ENCODE measurements at places on chromosomes 1 and 21. TPM values are rescaled to one million over a fixed set of nuclear protein-coding genes. Genes with fewer than 3 reads are reported as not detected.

GRCh38 chr1:185861630-185862029 is 127.4 kb downstream of the HMCN1 start:
- no peak for DNase-seq

GRCh38 chr1:194300340-194300739 is 1113.9 kb upstream of the B3GALT2 start:
- no peak for DNase-seq

DNA sequence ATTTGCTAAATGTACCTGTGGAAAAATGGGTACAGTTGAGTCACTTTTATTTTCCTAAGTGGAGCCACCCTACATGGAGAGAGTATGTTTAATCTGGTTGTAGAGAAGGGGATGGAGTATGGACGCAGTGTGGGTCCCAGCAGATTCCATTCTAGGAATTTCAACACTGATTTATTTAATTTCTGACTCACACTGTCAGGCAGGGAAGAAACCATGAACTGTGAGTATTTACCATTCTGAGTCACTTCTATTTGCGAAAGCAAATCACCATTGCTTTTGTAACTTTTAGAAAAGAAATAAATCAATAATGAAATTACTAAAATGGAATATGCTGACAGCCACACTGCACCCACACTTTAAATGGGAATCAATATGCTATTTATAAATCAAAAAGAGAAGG is 339.0 kb downstream of the DSCAM start:
- no peak for DNase-seq

- no peak for DNase-seq
These were observed 54.9 kb downstream of the OLIG1 start for GRCh38 chr21:33124889-33125288.

DNA sequence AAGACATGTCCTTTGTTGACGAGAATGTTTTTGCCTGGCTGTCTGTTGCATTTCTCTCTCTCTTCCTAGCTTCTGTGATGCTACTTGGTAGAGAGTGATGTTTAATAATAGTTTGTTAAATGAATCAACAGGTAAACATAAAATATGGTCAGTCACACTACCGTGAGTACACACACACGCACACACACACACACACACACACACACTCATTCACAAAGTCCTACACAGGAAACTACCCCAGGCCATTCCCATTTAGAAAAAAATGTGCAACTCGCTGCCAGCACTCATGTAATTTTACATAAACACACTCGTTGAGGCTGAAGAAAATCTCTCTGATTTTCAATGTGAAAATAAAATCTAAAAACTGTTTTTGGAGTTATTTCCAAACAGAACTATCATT is 38.7 kb downstream of the RUNX1 start:
- no peak for DNase-seq

- DNase-seq = peak; percentile 97
These were observed 59.8 kb downstream of the ERG start for GRCh38 chr21:38438462-38438893.

DNA sequence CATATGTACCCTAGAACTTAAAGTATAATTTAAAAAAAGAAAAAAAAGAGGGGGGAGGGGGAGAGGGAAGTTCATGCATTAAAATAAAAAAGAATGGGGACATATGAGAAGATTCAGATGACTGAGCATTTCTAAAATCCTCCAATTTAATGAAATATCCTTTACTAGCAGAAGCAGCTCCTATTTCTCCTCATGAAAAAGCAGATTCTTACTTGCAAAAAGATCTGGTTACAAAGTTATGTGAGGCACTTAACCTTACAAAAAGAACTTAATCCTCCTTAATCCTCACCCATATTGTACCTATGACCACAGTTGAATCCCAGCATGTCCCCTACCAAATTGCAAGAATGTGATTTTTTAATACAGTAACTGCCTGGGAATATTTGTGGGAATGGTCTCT is 298.5 kb downstream of the SRGAP2C start:
- no peak for DNase-seq

- DNase-seq = peak; percentile 58
These were observed 612.9 kb downstream of the PTPRU start for GRCh38 chr1:29849038-29849750.

DNA sequence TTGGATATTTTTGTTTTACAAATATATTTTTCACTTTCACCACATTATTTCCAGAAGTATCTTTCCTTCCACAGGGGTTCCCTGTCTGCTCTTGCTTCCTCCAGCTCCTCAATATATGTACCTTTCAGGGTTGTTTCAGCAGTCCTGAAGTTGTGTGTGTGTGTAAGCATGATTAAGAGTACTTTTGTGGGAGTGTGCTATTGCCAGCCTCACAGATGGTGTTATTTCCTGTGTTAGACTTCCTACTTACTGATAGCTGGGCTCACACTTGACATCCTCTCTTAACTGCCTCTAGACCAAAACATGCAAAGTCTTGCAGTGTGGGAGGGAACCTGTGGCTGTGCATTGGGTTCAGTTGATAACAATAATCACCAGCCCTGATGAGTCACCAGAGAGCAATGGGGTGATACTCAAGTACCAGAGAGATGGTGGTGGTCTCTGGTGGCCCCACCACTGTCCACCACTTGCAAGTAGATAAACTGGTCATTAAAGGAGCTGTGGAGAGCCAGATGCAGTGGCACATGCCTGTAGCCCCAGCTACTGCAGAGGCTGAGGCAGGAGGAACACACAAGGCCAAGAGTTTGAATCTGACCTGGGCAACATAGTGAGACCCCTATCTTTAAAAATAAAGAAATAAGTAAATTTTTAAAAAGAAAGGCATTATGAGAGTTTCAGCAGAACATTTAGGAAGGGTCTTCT is 126.7 kb downstream of the NR5A2 start:
- DNase-seq = no peak

GRCh38 chr1:219179293-219179692 is 5.6 kb downstream of the LYPLAL1 start:
- no peak for DNase-seq

GRCh38 chr1:159707472-159708260 is 6.7 kb downstream of the CRP start:
- DNase-seq = no peak

DNA sequence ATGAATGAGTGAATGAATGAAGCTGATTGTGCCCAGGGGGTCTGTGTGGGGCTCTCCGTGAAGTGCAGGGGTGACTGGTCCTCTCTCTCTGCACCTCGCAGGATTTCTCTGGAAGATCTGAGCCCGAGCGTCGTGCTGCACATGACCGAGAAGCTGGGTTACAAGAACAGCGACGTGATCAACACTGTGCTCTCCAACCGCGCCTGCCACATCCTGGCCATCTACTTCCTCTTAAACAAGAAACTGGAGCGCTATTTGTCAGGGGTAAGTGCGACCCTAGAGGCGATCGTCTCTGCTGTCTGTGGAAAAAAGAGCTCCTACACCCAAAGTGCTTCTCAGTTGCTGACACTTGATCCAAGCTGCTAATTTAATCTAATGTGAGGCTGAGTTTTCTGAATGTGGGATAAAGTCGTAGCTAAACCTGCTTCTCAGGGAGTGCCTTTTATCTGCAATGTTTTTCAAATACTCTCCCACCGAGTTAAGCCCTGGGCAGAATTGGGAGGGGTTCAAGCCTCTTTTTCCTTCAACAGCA is 101.7 kb downstream of the HUNK start:
- no peak for DNase-seq

GRCh38 chr1:246583448-246584185 is 17.4 kb downstream of the CNST start:
- no peak for DNase-seq

GRCh38 chr1:95145493-95145892 is 28.3 kb downstream of the TLCD4 start:
- DNase-seq = no peak

- no peak for DNase-seq
These were observed 6.3 kb upstream of the PARP1 start for GRCh38 chr1:226414098-226414698.

DNA sequence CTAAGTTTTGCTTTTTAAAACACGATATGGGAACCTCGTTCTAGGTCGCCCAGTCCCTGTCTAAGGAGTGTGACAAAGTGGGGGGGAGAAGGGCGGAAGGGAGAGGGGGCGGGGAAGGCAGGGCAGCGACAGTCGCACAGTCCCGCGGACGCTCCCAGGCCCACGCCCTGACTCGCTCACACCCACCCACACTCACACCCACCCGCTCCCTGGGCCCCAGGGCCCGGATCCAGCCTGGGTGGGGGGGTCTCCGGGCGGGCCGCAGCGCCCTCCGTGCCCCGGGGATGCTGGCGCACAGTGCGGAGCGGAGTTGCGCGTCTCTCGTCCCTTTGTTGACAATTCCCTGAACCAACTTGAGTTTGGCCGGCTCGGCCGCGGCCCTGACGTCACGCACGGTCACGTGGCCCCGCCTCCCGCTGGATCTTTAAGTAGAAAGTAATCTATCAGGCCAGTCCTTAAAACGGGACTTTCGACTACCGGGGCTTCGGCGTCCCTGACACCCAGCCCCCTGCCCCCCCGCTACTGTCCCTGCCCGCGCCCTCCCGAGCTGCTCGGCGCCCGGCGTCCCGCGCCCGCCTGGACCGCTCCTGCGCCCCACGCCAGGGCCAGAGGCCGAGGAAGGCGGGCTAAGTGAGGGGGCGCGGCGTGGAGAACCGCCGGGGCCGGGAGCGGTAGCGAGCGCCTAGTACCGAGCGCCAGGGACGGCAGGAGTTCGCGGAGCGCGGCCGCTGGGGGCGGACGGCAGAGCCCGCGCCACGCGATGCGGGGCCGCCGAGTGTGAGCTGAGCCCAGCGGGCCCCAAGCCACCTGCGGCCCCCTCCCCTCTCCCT is at the start of gene FOXD3:
FOXD3 (plus strand) TSS at position 454 of the 830 bp plus-strand sequence. CDS start 492 bp downstream, outside the sequence.
- DNase-seq = peak; percentile 59

GRCh38 chr1:36884029-36884701 is 150.2 kb downstream of the GRIK3 start:
- DNase-seq = no peak

DNA sequence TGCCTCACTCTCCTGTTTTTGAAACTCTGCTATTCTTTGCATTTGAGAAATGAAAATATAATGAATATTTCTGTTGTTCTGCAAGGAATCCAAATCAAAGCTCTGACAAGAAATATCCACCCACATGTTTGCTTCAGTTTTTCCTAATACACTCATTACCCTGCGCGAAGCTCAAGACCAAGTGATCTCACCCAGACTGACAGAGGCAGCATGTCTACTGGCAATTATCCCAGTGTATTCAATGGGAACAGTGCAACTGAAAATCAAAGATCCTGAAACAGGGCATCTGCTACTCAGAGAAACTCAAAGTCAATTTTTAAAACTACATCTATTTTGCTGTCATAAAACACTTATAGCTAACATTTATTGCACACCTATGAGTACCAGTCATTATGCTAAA is 321.0 kb upstream of the LRRC7 start:
- DNase-seq = no peak

DNA sequence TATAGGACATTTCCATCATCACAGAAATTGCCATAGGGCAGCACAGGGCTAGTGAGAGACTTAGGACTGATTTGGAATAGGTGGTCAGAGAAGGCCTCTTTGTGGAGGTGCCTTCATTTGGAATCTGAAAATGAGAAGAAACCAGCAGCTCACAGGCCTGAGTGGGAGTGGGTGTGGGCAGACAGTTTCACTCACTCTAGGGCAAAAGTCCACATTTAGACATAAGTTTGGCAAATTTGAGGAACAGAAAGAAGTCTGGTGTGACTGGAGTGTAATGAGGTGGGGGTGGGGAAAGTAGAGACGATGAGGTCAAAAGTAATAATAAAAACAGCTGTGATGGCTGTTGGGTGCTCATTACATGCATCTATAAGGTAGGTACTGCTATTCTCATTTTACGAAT is 22.4 kb upstream of the BCAR3 start:
- no peak for DNase-seq

- DNase-seq = peak; percentile 2
These were observed 37.9 kb downstream of the WDR3 start for GRCh38 chr1:117967477-117967876.

DNA sequence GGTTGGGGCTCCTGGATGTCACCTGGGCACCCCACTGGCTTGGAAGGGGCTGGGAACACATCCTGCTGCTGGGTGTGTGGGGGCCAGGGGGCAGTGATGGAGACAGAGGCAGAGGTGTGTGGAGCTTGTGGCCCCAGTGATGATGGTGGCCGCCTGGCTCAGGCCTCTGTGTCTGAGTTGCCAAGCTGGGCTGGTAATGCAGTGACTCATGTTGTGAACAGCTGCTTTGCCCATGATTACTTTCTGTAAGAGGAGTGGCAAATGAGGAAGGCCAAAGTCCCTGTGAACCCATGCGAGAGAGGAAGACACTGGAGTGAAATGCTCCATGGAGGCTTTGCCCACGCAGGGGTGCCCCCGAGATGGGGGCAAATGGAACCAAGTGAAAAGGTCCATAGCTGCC is 86.8 kb downstream of the KCNJ6 start:
- peak; percentile 71 for DNase-seq

DNA sequence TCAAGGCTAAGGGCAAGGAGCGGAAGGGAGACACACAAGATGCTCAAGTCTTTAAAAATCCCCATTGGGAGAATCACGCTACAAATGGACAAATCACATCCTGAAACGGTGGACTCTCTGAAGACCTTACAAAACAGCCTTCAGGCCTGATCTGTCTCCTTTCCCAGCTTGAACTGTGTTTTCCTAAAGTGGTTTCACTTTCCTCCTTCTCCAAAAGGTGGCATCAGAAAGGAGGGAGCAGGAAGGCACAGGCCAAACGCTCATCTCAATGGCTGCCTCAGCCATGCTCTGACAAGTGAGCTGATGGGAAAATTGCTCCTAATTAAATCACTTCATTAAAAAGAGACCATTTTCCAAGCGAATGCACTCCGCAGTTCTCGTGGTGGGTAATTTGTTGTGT is 47.7 kb downstream of the UTP25 start:
- DNase-seq = peak; percentile 54

- peak; percentile 64 for DNase-seq
These were observed 30.3 kb downstream of the PTPRC start for GRCh38 chr1:198669023-198669698.

GRCh38 chr1:19405761-19406487 is 79.4 kb downstream of the CAPZB start:
- DNase-seq = no peak

DNA sequence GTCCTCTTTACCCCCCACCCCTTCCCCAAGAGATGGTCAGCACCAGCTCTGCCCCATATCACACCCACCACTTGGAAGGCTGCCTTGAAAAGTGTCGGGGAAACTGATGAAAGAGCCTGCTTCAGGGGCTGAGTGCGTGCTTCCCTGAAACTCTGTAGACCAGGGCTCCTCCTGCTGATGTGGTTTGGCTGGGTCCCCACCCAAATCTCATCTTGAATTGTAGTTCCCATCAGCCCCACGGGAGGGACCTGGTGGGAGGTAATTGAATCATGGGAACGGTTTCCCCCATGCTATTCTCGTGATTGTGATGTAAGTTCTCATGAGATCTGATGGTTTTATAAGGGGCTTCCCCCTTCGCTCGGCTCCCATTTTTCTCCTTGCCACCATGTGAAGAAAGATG is 36.4 kb downstream of the UBIAD1 start:
- no peak for DNase-seq

SPATA1 gene
- total RNA-seq = 0.74 TPM

SOX13 gene
- total RNA-seq = 9.0 TPM

CFHR5 gene
- not detected for total RNA-seq

FAM163A gene
- total RNA-seq = not detected

SPOCD1 gene
- 40.3 TPM for total RNA-seq

KRTAP21-2 gene
- total RNA-seq = not detected

SMCP gene
- total RNA-seq = not detected

GMEB1 gene
- total RNA-seq = 4.7 TPM

PAQR7 gene
- 2.9 TPM for total RNA-seq

HSD17B7 gene
- total RNA-seq = 12.3 TPM

SYPL2 gene
- not detected for total RNA-seq

ZNF683 gene
- total RNA-seq = not detected

NBPF9 gene
- total RNA-seq = 18.3 TPM

PROX1 gene
- 0.25 TPM for total RNA-seq

CA6 gene
- not detected for total RNA-seq

C1orf167 gene
- not detected for total RNA-seq

DCDC2B gene
- not detected for total RNA-seq

All from SJSA1 (cell line).